ENCODE measurements at places on chromosomes 16 and 17.
A peak's percentile ranks its signal among the peaks of the same experiment; 100 is the strongest.

- DNase-seq, result no peak
Measured at GRCh38 chr17:34261568-34262337, 6.7 kb downstream of the CCL2 start.

DNA sequence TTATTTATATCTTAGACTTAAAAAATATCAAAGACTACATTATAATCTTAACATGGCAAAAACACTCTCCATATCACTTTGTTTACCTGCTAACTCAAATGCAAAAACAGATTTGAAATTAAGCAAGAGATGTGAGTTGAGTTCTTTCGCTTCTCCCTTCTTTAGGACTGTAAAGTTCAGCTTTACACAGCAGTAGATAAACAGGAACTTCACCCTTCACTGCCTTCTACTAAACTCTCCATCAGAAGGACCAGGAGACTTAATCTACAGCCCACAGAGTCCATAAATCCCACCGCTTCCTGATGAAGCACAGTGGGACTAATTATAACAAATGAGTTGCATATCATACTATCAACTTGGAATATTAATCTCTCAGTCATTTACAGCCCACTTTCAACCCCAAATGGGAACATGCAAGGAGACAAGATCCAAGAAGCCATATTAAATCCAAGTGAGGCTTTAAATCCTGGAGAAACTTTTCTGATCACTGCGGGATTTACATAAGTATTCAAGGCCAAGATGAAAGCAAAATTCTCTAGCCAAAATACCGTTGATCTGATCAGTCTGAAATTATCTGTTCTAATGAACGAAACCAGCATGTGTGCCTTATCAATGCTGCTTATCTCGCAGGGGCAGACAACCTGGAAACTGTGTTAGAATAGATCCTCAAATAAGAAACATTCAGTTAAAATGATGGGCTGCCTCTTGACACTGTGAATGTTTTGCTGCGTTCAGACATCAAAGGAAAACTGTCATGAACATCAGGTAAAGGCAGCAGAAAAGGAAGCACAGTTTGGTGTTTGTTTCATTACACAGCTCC lies 1.6 kb downstream of the AMFR start:
- DNase-seq, result no peak

GRCh38 chr17:17818088-17818526 lies 18.7 kb downstream of the SREBF1 start:
- peak; percentile 69 for DNase-seq

- no peak for DNase-seq
Measured at GRCh38 chr16:87721622-87722585, 43.9 kb downstream of the KLHDC4 start.

- peak; percentile 97 for DNase-seq
Measured at GRCh38 chr16:31117384-31118222, at the start of gene KAT8. KAT8 (plus strand) TSS chr16:31117664; CDS start chr16:31117682, 18 bp downstream.

DNA sequence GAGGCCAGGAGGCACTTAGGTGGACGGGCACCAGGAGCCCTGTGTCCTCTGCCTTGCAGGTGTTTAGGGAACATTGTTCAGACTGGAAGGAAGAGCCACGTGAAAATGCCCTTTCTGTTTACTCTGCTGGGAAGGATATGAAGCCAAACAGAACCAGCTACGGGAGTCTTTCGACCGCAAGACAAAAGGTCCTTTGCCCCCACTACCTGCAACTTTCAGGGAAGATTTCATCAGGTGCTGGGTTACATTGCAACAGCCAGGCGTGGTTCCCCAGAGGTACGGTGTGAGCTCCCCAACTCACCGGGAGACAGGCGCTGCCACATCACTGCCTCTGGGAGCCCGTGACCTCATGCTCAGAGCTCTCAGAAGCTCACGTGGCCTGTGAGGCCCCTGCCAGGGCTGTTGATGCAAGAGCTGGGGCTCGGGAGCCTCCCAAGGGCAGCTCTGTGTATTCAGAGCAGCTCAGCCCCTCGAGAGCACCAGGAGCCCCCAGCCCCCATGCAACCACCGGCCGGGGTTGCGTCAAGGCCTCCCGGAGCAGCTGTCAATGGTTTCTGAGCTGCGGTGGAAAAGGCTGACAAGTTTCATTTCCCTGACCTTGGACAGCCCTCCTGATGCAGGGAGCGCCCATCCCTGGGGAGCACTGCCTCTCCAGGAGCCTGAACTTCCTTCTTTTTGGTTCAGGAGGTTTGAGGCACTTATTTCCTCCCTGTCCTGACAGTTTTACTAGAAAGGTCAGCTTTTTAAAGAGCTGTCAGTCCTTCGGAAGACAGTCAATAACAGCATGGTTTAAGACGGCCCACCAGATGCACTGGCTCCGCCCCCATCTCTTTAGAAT lies 42.1 kb downstream of the TBC1D16 start:
- peak; percentile 71 for DNase-seq

GRCh38 chr17:80295146-80295545 lies 34.5 kb downstream of the RNF213 start:
- no peak for DNase-seq

GRCh38 chr16:84350685-84351400 lies 17.5 kb upstream of the ATP2C2 start:
- no peak for DNase-seq

DNA sequence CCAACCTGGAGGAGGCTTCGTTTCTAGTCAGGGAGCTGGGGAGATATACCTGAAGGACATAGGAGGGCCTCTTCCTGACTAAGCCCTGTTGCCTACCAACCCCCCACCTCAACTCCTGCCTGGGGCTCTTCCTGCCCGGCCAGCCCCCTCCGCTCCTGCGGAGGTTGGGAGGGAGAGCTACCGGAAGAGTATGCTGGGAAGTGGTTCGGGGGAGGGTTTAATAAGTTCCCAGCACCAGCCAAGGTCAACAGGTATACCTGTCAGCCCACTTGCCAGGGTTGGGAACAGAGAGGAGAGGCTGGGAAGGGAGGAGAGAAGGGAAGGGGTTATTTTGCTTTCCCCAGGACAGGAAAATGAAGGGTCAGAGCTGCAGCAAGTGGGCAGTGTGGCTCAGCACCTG lies 4.7 kb downstream of the PPP1R1B start:
- no peak for DNase-seq

- no peak for DNase-seq
Measured at GRCh38 chr17:55163408-55163807, 101.4 kb upstream of the HLF start.

- DNase-seq, result no peak
Measured at GRCh38 chr16:24139282-24139681, 116.9 kb upstream of the CACNG3 start.

DNA sequence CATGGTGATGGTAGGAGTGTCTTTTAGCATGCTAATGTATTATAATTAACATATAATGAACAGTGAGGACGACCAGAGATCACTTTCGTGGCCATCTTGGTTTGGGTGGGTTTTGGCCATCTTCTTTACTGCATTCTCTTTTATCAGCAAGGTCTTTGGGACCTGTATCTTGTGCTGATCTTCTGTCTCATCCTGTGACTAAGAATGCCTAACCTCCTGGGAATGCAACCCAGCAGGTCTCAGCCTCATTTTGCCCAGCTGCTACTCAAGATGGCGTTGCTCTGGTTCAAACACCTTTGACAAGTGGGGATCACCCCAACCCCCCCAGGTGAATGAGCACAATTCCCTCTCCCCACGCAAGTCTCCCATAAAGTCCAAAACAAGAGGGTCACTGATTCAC lies 49.3 kb upstream of the ETV4 start:
- DNase-seq, result no peak

- peak; percentile 84 for DNase-seq
Measured at GRCh38 chr17:50361561-50362480, 11.2 kb downstream of the MRPL27 start.

DNA sequence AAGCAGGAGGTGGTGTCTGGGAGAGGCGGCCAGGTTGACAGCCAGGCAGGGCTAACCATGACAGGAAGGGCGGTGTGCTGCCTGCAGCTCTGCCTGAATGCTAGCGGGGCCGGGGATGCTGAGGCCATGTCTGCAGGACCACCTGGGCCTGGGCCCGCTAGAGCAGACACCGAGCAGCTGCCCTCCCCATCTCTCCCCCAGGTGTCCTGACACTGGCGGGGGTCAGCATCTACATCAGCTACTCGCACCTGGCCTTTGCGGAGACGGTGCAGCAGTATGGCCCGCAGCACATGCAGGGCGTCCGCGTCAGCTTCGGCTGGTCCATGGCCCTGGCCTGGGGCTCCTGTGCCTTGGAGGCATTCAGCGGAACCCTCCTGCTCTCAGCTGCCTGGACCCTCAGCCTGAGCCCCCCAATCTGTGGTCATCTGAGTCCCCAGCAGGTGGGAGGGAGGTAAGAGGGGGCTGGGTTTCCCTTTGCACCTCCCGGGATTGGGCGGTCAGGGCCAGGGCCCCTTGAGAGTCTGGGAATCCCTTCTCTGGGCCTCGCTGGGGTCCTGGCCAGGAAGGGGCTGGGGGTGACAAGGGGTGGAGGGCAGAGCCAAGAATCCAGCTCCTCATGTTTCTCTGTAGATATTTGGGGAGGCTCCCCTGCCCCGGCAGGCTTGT lies 7.5 kb downstream of the TMEM235 start:
- no peak for DNase-seq

DNA sequence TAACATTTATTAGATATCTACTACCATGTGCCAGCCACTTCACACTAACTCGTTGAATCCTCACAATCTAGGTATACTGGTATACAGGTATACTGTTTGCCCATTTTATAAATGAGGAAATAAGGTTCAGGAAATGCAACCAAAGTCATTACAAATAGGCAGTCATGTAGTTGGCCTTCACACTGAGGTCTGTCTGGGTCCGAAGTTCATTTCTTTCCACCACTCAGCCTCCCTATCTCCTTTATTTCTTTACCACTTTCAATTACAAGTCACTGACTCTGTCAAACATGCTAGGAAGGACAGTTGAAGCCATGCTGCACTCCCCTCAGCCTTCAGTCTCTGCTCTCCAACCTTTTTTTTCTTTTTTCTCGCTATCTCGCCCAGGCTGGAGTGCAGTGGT lies 20.7 kb upstream of the SIAH1 start:
- no peak for DNase-seq

GRCh38 chr16:15507301-15507958 lies 73.0 kb downstream of the BMERB1 start:
- peak; percentile 60 for DNase-seq

- no peak for DNase-seq
Measured at GRCh38 chr17:62629556-62630364, 2.3 kb downstream of the MRC2 start.

All from AG08396 (cell line).